ENCODE measurements at places on chromosomes 2 and 18.

DNA sequence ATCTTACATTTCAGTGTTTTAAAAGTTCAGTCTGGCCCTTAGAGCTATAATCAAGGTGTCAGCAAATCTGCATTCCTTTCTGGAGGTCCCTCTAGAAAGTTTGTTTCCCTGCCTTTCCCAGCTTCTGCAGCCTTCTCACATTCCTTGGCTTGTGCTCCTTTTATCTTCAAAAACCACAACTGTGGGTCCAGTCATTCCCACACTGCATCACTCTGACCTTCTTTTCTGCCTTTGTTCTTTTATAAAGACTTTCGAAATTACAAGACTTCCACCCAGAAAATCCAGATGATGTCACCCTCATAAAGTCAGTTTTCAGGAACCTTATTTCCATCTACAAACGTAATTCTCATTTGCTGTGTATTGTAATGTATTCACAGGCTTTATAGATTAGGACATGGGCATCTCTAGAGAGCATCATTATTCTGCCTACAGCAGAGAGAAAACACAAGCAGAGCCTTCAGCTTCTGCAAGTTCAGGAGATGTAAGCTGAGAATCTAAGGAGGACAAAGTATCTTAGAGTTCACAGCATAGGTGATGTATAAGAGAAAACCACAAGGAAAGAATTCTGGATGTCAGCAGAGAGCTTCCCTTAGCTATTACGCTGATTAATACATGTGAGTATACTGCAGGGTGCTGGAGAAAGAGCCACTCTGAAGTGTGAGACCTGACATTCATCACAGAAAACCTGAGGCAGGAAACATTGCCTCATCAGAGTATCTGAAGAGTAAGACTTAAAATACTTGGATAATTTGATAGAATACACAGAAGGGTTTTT, 1100.2 kb downstream of the CBLN2 start:
- H3K27me3 ChIP-seq: no peaks in the 10 kb centered on the region
- no peak overlapping the region for H3K4me3 ChIP-seq
- no peak overlapping the region for H3K27ac ChIP-seq
- no peaks in the 10 kb centered on the region for H3K36me3 ChIP-seq

DNA sequence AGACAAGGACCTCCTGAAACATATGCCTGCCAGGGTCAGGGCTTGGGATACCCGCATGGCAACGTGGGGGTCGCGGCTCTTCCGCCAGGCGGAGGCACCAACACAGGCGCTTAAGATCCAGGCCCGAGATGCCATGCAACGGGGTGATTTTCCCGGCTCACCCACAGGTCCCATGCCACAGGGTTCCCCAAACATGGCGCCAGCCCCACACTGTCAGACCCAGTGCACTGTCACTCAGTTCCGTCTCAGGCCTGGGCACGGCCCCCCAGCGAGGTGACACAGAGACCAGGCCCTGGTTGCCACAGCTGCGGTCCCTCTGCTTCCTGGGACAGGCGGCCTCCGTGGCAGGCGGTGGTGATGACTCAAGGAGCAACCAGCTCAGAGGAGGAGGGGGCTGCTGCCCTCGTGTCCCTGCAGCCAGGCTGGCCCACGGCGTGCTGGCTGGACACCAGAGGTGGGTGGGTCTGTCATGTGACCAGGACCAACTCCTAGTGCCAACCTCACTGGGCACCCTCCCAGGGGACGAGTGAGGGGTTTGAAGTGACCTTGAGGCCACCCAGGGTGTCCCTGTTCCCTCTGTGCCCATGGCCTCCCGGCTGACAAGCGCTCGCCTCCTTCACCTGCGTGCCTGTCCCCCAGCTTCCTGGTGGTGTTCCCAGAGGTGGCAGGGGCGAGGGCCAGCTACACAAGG, 4.9 kb downstream of the PDCD1 start:
- no peaks in the 10 kb centered on the region for H3K27me3 ChIP-seq
- peaks cover 3% of the 10 kb centered on the region for H3K4me1 ChIP-seq
- no peak overlapping the region for H3K27ac ChIP-seq

- H3K27me3 ChIP-seq: no peaks in the 10 kb centered on the region
- no peak for DNase-seq
- no peak overlapping the region for H3K27ac ChIP-seq
- H3K4me1 ChIP-seq: no peaks in the 10 kb centered on the region
- H3K36me3 ChIP-seq: no peaks in the 10 kb centered on the region
- H3K4me3 ChIP-seq: no peak overlapping the region
These were observed 107.9 kb upstream of the LMAN1 start for GRCh38 chr18:59466980-59467379.

DNA sequence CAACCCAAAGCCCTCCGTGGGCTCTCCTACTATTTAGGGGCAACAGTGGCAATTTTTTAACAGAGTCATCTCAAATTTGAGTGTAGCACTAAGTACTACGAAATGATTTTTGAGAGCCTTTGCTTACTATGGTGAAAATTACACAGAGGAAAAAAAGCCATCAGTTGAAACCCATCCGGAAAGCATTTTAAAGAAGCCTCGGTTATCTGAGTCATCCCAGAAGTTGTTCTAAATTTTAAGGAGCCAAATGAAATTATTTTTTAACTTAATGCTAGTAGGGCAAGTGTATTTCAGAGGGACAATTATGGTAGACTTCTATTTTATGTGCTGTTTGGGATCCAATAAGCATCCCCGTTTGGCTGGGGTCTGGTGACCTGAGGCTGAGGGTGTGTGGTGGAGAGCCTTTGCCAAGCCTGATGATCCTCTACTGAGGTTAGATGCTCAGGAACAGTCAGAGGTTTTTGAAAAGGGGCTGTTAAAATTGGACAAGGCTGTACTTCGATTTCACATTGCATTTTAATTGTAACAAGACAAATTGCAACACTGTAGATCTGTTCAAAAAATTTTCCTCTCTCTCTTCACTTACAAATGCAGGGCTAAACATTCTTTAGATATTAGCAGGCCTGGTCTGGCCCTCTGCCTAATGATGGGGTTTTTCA, 47.0 kb downstream of the RAPGEF4 start:
- H3K36me3 ChIP-seq: no peaks in the 10 kb centered on the region
- H3K27me3 ChIP-seq: no peaks in the 10 kb centered on the region
- H3K27ac ChIP-seq: no peak overlapping the region
- peaks cover 11% of the 10 kb centered on the region for H3K4me1 ChIP-seq
- H3K4me3 ChIP-seq: no peak overlapping the region
- DNase-seq: peak; percentile 58

DNA sequence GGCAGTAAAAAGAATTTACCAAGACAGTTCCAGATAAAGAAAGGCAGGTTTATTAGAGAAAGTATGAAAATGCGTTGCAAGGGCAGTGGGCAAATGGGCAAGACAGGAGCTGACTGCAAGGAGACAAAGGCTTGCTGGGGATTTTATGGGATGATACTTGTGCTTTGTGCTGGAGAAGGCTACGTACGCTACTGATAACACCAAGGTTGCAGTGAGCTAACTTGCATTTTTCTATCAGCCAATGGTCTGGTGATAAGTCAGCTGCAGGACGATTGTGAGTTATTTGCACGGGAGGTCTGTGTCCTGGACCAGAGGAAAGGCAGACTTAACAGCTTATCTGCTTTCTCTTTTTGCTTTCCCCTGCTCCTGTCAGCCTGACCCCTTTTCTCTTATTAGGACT, 116.5 kb downstream of the PMS1 start:
- no peaks in the 10 kb centered on the region for H3K27me3 ChIP-seq
- H3K4me1 ChIP-seq: no peaks in the 10 kb centered on the region
- peak; percentile 50 for DNase-seq
- no peak overlapping the region for H3K4me3 ChIP-seq
- H3K27ac ChIP-seq: no peak overlapping the region
- no peaks in the 10 kb centered on the region for H3K36me3 ChIP-seq

DNA sequence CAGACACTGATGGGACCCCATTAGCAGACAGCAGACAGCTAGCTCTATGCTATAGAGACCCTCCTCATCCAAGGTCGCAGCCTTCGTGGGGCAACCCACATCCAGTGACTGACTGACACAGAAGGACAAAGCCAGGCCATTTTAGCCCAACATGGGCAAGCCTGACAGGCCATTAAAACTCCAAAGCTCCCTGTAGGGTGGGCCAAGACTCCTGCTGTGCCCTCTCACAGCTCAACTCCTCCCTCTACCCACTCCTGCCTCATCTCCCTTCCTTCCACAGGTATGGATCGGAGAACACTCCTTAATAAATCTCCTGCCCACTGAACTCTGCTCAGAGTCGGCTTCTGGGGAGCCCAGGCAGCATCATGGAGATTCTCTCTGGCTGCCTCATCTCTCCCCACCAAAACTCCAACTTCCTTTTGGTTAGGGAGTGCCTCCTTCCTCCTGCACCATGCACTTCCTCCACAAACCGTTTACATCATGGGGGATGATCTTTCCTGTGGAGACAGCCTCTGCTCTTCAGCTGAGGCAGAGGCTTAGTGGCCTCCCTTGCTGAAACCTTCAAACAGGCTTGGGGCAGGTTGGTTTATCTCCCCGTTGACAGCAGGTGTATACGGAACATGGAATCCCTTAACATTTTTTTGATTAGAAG, 86.5 kb downstream of the ACTR3 start:
- H3K27me3 ChIP-seq: no peaks in the 10 kb centered on the region
- no peak for DNase-seq
- no peak overlapping the region for H3K4me3 ChIP-seq
- H3K36me3 ChIP-seq: no peaks in the 10 kb centered on the region

- no peak overlapping the region for H3K4me3 ChIP-seq
- H3K4me1 ChIP-seq: peaks cover 9% of the 10 kb centered on the region
- no peaks in the 10 kb centered on the region for H3K36me3 ChIP-seq
- H3K27me3 ChIP-seq: no peaks in the 10 kb centered on the region
- H3K27ac ChIP-seq: no peak overlapping the region
- no peak for DNase-seq
These were observed 6.6 kb downstream of the YIPF4 start for GRCh38 chr2:32284321-32284720.

DNA sequence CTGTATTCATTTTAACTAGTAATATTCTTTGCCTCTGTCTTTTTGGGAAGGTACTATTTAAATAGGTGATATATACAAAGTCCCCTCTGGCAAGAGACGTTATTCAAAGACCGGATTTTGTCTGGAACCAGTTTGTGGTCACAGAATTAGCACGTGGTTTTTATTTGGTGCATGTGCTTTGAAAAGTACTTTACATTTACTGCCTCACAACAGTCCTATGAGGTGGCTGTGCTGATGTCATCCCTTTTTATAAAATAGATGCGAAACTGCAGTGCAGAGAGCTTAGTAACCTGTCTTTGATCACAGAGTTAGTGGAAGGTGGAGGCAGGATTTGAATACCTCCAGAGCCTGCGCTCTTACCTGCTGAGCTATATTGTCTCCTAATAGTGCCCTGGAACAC, 4.0 kb downstream of the LPIN1 start:
- DNase-seq: no peak
- H3K4me1 ChIP-seq: peaks cover 36% of the 10 kb centered on the region
- no peaks in the 10 kb centered on the region for H3K27me3 ChIP-seq
- H3K36me3 ChIP-seq: no peaks in the 10 kb centered on the region

GRCh38 chr18:26468931-26469340, 79.4 kb downstream of the KCTD1 start:
- no peak overlapping the region for H3K27ac ChIP-seq
- H3K27me3 ChIP-seq: no peaks in the 10 kb centered on the region
- no peak for DNase-seq
- no peaks in the 10 kb centered on the region for H3K36me3 ChIP-seq
- H3K4me3 ChIP-seq: no peak overlapping the region
- H3K4me1 ChIP-seq: no peaks in the 10 kb centered on the region

- H3K4me1 ChIP-seq: no peaks in the 10 kb centered on the region
- no peak overlapping the region for H3K4me3 ChIP-seq
- no peak overlapping the region for H3K27ac ChIP-seq
- no peaks in the 10 kb centered on the region for H3K27me3 ChIP-seq
- no peak for DNase-seq
These were observed 269.7 kb upstream of the SLC8A1 start for GRCh38 chr2:40721595-40721994.

- no peaks in the 10 kb centered on the region for H3K36me3 ChIP-seq
- DNase-seq: no peak
- H3K27ac ChIP-seq: no peak overlapping the region
- no peak overlapping the region for H3K4me3 ChIP-seq
These were observed 716.4 kb downstream of the RNF144A start for GRCh38 chr2:7633566-7634153.

DNA sequence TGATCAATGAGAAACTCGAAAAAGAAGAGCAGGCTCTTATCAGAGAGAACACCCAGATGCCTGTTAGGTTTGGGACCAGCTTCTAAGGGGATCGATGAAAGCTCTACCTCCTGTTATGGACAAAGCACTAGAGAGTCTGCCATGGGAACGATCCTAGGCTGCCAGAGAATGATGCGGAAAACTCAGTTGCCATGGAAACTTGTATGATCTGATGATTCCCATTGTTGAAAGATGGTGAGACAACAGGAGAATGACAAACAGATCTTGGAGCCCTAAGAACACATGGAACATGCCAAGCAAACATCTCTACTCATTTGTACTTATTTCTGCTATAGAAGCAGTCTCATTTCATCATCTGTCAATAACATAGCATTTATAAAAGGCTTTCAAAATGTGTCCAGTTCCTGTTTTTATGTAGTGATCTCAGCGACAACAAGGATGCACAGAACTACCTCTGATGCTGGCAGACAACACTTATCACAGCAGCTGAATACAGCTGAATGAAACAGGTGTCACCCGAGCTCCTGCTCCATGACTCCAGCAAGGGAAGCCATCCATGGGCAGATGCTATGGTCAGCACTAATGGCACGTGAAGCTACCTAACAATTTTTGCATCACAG, 59.6 kb downstream of the NCKAP5 start:
- no peaks in the 10 kb centered on the region for H3K36me3 ChIP-seq
- no peak overlapping the region for H3K4me3 ChIP-seq
- peaks cover 14% of the 10 kb centered on the region for H3K4me1 ChIP-seq
- no peak for DNase-seq
- no peaks in the 10 kb centered on the region for H3K27me3 ChIP-seq

DNA sequence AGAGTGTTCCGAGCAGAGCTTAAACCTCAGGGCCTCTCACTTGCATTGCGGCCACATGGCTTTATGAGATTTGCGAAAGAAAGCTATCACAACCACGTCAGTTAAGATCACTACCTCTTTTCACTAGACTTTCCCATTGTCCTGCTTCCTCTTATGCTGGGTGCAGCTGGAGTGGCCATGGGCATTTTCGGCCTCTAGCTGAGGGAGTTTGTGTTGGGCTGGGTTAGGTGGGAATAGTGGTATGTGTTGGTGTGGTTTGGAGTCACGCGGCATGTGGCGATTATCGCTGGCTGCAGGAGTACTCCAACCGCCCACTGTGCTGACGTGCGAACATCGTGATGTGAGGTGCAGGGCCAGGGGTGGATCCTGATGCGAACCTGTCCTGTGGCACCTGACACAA, 27.1 kb downstream of the RALB start:
- H3K4me1 ChIP-seq: no peaks in the 10 kb centered on the region
- H3K4me3 ChIP-seq: no peak overlapping the region
- H3K36me3 ChIP-seq: no peaks in the 10 kb centered on the region
- no peak for DNase-seq

GRCh38 chr2:19346983-19347618, 11.3 kb downstream of the OSR1 start:
- DNase-seq: no peak
- peaks cover 22% of the 10 kb centered on the region for H3K4me1 ChIP-seq
- peak overlapping the region; percentile 92 for H3K27ac ChIP-seq
- no peaks in the 10 kb centered on the region for H3K27me3 ChIP-seq
- no peaks in the 10 kb centered on the region for H3K36me3 ChIP-seq
